ENCODE measurements at places on chromosomes 1 and 21.

DNA sequence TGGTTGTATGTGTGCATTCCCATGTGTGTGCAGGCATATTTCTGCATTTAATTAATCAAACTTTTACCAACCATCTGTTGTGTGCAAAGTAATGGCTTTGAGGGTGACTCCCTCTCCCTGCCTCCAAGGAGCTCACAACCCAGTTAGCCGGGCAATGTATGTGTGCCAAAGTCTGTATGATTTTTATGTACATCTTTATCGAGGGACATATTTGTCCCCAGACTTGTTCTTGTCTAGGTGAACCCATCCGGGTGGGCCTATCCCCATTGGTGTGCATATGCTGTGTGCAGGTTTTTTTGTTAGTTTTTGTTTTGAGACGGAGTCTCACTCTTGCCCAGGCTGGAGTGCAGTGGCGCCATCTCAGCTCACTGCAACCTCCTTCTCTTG, 1.8 kb downstream of the SYTL1 start:
- no peak for DNase-seq

- DNase-seq, result no peak
These were observed 8.0 kb downstream of the PLXNA2 start for GRCh38 chr1:208235982-208236761.

DNA sequence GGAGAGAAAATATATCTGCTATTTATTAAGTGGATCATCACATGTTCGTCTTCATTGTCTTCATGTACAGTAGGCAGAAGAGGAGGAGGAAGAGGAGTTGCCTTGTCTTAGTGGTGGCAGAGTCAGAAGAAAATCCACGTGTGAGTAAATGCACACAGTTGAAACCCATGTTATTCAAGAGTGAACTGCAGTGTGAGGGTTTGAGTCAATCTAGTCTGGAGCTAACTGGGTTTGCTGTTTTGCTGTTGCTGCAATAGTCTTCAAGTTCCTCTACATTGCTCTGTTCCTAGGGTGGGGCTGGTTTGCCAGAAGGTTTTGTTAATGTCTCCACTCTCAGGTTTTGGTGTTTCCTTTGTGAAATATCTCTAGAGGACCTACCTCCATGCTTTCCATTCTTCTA, 3.1 kb upstream of the CD1A start:
- no peak for DNase-seq

DNA sequence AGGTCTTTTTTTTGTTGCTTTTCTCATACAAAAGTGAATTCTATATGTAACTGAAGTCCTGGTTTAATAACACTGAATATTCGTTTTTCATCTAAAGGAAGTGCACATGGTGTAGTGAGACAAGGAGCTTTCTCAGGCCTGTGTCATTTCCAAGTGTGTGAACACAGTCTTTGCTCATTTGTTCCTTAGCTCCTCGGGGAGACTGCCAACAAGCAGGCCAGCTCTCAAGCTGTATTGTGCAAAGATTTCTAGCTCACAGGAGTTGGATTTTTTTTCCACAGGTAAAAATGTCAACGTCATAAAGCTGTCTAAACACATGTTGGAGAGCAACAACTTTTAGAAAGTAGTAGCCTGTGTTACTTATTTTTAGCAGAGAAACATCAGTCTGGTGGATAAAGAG, 87.8 kb upstream of the S1PR1 start:
- DNase-seq, result no peak

GRCh38 chr1:48743480-48743879, 33.2 kb downstream of the BEND5 start:
- DNase-seq, result no peak

- DNase-seq, result peak; percentile 54
These were observed 28.6 kb downstream of the AGPAT3 start for GRCh38 chr21:43893536-43894205.

- DNase-seq, result no peak
These were observed 176.8 kb upstream of the SAMSN1 start for GRCh38 chr21:14722841-14723483.

DNA sequence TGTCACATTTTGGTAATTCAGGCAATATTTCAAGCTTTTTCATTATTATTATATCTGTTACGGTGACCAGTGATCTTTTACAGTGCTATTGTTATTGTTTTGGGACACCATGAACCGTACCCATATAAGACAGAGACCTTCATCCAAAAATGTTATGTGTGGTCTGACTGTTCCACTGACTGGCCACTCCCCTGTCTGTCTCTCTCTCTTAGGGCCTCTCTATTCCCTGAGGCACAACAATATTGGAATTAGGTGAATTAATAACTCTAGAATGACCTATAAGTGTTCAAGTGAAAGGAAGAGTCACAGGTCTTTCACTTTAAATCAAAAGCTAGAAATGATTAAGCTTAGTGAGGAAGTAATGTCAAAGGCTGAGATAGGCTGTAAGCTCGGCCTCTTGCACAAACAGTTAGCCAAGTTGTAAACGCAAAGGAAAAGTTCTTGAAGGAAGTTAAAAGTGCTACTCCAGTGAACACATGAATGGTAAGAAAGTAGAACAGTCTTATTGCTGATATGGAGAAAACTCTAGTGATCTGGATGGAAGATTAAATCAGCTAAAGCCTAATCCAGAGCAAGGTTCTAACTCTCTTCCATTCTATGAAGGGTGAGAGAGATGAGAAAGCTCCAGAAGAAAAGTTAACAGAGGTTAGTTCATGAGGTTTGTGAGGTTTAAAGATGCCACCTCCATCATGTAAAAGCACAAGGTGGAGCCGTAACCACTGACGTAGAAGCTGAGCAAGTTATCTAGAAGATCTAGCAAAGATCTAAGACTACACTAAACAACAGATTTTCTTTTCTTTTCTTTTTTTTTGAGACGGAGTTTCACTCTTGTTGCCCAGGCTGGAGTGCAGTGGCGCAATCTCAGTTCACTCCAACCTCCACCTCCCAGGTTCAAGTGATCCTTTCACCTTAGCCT, 19.7 kb upstream of the DIPK1A start:
- peak; percentile 62 for DNase-seq

DNA sequence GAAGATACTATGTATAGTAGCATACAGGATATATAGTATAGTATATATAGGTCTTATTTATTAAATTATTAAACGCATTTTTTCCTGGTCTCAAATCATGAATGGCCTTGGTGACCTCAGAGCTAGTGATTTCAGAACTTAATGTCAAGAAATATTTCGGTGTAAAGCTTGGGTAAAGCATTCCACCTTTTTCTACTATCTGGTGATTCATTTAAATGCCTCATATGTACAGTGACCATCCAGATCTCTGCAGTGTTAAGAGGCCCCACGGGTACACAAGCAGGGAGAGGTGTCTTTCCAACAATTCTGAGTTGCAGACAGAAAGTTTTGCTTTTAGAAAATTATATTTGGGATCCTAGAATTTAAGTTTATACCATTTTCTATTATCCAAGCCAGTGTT, 626.5 kb downstream of the PTPRC start:
- no peak for DNase-seq

GRCh38 chr1:227317523-227318015, 723 bp downstream of the CDC42BPA start:
- no peak for DNase-seq

- no peak for DNase-seq
These were observed 22.3 kb upstream of the NR5A2 start for GRCh38 chr1:200005165-200005564.

DNA sequence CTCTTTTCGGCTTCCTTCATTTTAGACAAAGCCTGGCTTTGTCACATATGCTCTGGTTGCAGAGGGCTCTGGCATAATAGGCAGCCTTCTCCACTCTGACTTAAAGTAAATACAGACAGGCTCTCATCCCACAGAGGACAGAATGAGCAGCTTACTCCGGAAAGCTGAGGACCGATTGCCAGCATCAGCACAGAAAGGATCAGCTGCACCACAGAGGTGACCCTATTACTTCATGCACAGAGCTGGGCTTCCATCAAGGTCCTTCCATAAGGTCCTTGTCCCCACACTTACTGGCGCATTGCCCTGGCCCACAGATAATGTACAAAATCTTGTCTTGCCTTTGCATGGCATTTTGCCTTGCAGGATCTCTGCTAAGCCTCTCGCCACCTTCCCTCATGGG, 67.6 kb downstream of the SEC16B start:
- DNase-seq, result no peak

GRCh38 chr1:110477967-110478640, 27.2 kb downstream of the PROK1 start:
- DNase-seq, result no peak

- DNase-seq, result peak; percentile 19
These were observed 77.6 kb upstream of the CHRM3 start for GRCh38 chr1:239308701-239309333.

DNA sequence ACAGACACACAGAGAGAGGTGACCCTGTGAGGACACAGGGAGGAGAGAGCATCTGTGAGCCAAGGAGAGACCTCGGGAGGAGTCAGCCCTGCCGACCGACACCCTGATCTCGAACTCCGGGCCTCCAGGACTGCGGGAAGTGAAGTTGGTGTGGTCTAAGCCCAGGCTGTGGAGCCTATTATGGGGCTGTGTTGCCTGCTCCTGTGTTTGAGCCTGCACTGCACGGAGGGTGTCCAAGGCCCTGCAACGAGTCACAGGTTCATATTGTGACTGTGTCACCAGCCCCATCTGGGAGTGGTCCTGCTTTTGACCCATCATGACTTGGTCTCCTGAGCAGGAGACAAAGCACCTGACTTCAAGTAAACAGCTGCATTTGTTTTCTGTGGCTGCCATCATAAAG, 186.0 kb upstream of the AJAP1 start:
- no peak for DNase-seq

Data from activated CD4-positive, alpha-beta memory T cell treated with anti-CD3 and anti-CD28 coated beads, Interleukin-2, amount 10 ng/mL, durations not matched to agents 7 days and 5 days (primary cell).